ENCODE measurements at places on chromosomes 3 and 15. TPM values are rescaled to one million over a fixed set of nuclear protein-coding genes. Genes with fewer than 3 reads are reported as not detected.

The TRPM1 gene
- not detected for total RNA-seq

The DNASE1L3 gene
- total RNA-seq = 2.3 TPM

The LNP1 gene
- total RNA-seq = 3.7 TPM

The DISP2 gene
- total RNA-seq = 0.53 TPM

The NR2E3 gene
- 0.15 TPM for total RNA-seq

The SLC22A14 gene
- total RNA-seq = not detected

The BCL6 gene
- total RNA-seq = 28.8 TPM

The MYRIP gene
- 1.7 TPM for total RNA-seq

The WDR49 gene
- total RNA-seq = 1.4 TPM

The CCR8 gene
- total RNA-seq = not detected

The ADPGK gene
- 21.8 TPM for total RNA-seq

The RSRC1 gene
- total RNA-seq = 22.6 TPM

The WDR93 gene
- total RNA-seq = not detected

The SEMA3F gene
- 11.9 TPM for total RNA-seq

The FETUB gene
- total RNA-seq = 0.21 TPM

The CFAP100 gene
- not detected for total RNA-seq

The CCDC54 gene
- total RNA-seq = not detected

The MEX3B gene
- 5.0 TPM for total RNA-seq

The FILIP1L gene
- 19.4 TPM for total RNA-seq

All from heart right ventricle (tissue), 16 donors.